ENCODE measurements at places on chromosomes 2 and 18. TPM values are rescaled to one million over a fixed set of nuclear protein-coding genes. Genes with fewer than 3 reads are reported as not detected.

DPP10 gene
- 1.7 TPM for total RNA-seq

TLK1 gene
- total RNA-seq = 12.8 TPM

IL36B gene
- not detected for total RNA-seq

ATG16L1 gene
- total RNA-seq = 36.1 TPM

SLC5A7 gene
- 0.06 TPM for total RNA-seq

PRSS56 gene
- not detected for total RNA-seq

NOSTRIN gene
- total RNA-seq = 0.92 TPM

SERPINB12 gene
- total RNA-seq = not detected

CD226 gene
- total RNA-seq = 0.21 TPM

C1QL2 gene
- 0.30 TPM for total RNA-seq

KCNK3 gene
- 2.9 TPM for total RNA-seq

DNA sequence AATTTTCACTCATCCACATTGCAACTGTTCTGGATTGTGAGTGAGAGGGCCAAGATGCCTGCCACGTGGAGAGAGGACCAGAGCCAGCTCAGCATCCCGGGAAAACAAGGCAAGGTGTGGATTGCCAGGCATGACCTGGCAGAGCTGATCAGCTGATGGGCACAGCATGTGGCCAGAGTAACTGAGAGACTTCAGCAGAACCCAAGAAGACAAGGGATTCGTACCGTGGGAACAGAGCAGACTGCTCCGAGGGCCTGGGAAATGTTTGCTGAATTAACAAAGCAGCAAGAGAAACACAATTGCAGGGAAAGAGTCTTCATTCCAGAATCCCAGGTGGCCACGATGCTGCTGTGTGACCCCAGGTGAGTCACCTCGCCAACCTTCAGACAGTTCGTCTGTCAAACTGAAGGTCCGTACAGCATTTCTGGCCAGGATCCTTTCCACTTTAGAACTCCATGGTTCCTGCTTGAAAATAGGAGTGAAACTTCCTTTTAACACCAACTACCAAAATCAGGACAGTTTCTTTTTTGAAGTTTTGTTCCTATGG, 26.3 kb upstream of the POMC start:
- DNase-seq = no peak

DNA sequence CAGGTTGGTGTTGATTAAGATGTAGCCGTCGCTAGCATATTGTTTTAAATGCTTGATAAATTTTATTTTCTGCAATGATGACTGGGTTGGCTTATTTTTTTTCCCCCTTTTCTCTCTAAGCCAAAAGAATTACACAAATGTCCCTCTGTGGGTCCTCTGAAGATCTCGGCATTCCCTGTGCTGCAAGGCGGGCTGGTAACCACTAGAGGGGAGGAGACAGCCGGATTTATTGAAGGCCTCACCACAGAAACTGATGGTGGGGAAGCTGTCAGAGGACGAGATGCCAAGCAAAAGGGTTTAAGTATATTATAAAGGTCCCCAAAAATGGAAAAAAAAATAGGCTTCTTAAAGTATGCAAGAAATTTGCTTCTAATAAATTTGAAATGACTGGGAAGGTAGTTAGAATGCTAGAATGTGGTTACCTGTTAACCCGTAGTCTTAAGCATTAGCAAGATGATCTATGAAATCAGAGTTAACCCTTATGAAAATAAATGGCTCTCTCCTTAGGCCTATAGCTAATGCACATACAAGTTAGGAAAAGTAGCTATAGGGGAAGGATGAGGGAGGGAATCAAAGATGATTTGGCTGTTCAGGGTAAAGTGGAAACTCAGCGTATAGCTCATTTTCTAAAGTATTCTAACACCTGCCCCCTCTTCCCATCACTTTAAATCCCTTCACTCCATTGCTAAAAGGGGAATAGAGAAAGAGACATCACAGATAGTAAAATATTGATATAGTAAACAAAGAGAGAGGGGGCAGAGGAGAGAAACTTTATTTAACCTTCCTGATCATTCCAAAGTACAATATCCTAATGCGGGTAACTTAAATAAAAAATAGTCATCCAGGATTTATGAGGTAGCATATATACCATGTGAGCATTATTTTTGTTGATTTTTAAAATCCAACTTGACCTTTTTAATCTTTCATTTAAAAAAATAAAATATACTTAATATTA, 894.5 kb upstream of the POU3F3 start:
- DNase-seq = peak; percentile 0

DNA sequence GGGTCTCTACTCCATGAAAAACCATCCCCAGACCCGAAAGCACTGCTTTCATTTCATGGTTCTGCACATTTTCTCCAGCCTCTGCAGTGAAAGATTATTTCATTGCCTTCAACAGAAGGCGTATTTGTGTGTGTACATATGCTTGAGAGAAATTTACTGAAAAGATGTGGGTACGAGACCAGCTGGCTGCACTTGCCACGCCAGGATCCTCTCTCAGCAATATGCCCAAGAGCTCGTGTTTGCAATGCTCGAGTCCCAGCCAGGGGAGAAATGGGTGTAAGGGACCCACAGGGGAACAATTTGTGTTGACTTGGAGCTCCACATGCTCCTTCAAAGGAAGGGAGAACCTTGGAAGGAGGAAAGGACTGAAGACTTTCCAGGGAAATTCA, 37.3 kb downstream of the TMEM177 start:
- DNase-seq = no peak

DNA sequence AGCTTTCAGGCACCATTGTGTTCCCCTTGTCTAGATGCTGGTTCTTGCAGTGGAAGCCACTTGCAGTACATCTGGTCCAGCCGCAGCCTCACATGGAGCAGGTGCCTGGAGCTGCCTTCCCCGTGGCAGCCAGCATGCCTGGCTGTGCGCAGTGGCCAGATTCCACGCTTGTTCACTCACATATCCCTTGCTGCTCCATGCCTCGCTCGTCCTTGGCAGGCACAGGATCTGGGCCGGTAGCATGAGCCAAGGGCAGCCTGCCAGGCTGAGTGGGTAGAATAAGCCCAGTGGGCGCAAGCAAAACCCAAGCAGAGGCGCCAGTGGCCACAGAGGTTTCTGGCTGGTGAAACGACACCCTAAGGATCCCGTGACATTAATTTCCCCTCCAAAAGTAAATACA, 20.6 kb downstream of the TMX3 start:
- no peak for DNase-seq

GRCh38 chr2:5691985-5692529, at the start of gene SOX11:
TSS of gene SOX11 (plus strand) at chr2:5692384. CDS start at chr2:5692722, 338 bp downstream.
- DNase-seq = peak; percentile 70

GRCh38 chr2:160224060-160224459, 24.0 kb upstream of the ITGB6 start:
- DNase-seq = peak; percentile 88

DNA sequence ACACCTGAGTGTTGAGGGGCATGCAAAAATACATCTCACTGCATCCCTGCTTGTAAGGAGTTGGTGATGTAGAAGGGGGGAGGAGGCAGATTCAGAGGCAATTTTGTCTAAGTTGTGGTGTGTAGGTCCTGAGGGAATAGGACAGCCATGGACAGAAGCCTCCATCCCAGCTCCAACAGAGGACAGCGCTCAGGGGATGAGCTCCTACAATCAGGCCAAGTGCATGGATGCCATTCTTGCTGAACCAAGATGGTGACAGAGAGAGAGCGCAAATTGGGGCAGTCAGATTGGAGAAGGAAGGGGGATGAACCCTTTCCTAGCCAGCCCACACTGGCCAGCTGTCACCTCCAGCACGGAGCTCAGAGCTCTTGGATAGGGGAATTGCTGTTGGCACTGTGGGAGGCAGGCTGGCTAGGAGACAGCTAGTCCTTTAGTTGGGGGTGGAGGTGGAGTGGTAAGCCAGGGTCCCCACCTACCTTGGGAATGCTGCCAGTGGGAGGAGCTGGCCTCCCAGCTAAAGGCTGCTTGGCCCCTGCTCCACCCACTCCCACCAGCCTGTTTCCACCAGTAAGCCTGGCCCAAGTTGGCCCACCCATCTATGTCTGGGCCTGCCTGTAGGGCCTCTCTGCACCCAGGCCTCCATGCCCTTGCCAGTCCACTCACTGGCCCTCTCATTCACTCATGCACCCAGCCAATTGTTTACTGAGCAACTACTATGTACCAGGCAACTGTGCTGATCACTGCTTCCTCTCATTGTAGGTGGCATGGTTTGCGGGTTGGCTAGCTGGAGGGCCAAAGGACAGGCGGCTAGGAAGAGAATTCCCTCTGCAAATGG, 2.5 kb upstream of the PER2 start:
- DNase-seq = no peak

DNA sequence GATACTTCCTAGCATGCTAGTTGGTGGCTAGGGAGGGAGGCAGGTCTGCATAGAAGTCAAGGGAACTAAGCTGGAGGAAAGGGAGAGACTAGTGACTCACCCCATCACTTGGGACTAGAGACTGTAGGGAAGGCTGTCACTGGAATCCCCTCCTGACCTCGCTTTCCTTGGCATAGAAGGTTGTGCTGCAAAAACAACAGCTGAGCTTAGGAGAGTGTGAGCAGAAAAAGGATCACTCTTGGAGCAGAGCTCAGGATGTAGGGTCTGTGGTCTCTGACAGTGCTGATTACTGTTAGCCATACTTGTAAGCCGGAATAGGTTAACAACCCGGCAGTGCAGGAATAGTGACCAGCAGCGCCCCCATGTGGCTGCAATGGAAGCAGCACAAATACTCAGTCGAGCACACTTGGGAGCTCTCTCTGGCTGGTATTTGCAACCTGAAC, 66.9 kb upstream of the SMAD2 start:
- peak; percentile 15 for DNase-seq

GRCh38 chr2:50863218-50863617, 168.7 kb downstream of the NRXN1 start:
- DNase-seq = no peak

GRCh38 chr2:4110273-4110672, 406.9 kb downstream of the DCDC2C start:
- no peak for DNase-seq

DNA sequence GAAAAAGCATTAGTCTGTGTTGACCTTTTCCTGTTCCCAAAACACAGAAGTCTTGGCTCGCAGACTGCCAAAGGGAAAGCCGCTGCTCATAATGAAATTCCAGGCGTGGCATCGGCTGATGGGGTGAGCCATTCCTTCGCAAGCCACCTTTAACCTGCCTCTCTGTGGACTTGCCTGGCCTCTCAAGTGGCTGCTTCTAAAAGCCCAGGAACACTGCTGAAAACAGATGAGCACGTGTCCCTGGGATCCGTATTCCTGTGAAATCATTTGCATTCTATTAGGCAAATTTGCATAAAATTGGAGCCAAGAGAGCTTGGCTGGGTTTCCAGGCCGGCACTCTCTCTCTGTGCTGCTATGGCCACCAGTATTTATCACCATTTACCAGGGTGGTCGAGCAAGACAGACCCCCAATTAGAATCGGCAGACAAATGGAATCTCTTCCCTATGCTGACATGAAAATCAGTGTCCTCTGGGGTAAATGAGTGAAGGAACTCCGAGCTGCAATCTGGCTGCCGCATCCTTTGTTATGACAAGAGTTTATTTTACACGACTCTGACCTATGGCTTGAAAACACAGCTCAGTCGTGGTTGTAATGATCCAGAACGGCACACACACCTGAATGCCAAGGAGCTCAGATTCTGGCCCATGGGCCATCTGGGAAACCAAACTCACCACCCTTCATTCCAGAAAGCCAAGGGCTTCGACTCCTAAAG, 21.7 kb downstream of the BCL2 start:
- DNase-seq = no peak

DNA sequence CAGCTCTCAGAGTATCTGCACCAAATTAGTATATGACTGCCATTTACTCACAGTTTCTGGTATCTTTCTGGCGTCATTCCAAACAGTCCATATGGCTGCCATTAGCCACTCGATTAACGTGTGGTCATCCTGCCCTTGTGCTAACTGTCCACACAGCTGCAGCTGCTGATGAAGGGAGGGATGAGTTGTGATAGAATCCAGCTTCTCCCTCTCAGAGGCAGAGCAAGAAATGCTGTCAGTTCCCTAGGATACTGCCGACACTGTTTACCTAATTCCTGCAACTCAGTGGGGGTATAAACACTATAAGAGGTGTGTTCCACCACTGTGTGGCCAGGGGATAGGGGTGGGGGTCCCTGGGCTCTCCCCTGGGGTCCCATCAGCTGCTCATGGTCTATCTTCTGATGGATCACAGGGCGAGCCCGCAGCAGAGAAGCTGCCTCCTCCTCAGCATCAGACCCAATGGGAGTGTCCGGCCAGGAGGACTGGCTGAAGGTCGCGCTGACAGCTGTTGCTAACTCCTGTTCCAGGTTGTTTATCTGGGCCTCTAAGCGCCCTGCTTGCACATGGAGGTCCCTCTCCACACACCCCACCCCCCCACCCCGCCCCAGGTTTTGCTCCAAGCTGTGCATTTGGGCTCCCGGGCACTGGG, 17.3 kb upstream of the KLHL23 start:
- DNase-seq = no peak

GRCh38 chr2:102277202-102277700, 34.1 kb upstream of the IL1RL1 start:
- DNase-seq = peak; percentile 8

All from cardiac muscle cell (in vitro differentiated cells and primary cell).